ENCODE measurements at places on chromosomes 4 and X.

DNA sequence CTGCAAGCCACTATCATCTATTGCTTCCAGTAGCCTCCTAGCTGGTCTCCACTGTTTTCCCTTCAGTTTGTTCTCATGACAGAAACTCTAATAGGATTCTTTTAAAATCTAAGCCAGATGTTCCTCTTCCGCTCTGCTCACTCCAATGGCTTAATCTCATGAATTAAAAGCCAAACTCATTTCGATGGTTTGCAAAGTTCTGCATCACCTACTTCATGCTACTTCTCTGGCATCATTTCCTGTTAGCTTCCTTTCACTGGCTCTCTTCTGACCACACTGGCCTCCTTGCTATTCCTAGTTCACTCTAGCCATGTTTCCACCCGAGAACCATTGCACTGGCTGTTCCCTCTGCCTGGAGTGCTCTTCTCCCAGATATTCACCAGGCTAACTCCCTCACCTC lies 102.0 kb upstream of the LSM6 start:
- DNase-seq, result peak; percentile 14

GRCh38 chr4:127509155-127509554 lies 123.6 kb upstream of the INTU start:
- DNase-seq, result peak; percentile 57

- no peak for DNase-seq
These were observed 7.6 kb upstream of the DIPK2B start for GRCh38 chrX:45208121-45208856.

DNA sequence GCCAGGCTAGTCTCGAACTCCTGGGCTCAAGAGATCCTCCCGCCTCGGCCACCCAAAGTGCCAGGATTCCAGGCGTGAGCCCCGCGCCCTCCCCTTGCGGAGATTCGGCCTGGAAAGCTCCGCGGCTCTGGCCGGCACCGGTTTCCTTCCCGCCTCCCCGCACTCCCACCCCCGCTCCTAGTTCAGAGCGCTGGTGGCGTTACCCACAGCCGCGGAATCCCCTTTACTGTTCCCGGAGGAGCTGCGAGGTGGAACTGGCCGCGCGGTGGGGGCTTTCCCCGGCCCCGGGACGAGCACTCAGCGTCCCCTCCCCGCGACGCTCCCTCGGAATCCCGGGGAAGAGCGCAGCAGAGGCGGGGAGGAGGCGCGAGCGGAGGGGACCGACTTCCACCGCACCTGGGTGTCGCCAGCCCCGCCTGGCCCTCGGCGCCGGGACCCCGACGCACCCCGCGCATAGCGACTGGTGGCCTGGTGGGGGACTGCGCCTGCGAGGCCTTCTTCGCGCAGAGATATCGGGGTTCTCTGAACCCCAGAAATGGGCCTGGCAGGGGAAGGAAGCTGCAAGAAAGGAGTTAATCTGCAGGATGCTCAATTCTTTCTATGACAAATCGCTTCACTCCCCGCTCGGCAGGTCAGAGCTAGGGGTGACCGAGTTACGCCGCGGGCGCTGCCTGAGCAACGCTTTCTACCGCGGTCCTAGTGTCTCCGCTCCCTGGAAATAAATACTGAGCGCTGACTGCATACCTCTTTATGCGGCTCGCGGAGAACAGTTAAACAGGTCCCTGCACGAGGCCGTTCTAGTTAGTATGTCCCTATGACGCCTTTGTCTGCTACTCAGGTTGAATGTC lies 14.6 kb upstream of the SLC25A4 start:
- no peak for DNase-seq

GRCh38 chr4:118850488-118851173 lies 14.7 kb upstream of the SEC24D start:
- no peak for DNase-seq

- DNase-seq, result peak; percentile 73
These were observed 67.6 kb upstream of the DCLK2 start for GRCh38 chr4:150010525-150011126.

DNA sequence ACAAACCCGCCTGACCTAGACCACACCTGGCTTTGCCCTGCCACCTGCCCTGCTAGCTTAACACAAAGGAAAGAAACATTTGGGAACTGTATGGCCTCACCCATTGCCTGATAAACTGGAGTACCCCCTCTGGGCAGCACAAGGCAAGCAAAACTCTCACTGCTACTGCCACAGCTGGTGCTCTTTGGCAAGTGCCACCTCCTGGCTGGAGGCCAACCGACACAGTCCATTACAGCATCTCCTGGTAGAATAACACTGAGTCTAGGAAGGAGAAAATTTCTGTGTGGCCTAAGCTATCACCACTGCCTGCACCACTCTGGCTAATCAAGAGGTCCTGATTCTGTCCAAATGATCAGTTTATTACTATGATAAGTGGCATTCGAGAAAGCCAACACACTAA lies 18.9 kb upstream of the SPANXN3 start:
- DNase-seq, result no peak

- no peak for DNase-seq
These were observed 1249.4 kb upstream of the IGFBP7 start for GRCh38 chr4:58359590-58359989.

DNA sequence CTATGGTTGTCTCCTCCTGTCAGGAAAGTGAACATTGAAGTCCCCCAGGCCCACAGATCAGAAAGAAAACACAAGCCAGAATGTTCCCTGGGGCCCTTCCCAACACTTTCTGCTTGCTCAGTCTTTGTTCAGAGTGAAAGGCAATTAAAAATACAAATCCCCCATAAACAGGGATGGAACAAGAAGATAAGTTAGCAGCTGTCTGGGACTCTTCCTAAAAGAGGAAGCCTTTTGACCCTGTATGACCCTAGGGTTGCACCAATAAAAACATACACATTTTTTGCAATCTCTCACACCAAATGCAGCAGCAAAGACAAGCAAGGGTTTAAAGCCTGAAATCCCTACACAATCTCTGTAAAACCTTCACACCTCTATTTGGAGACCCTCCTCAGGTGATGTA lies 22.6 kb downstream of the IRF2 start:
- DNase-seq, result no peak

DNA sequence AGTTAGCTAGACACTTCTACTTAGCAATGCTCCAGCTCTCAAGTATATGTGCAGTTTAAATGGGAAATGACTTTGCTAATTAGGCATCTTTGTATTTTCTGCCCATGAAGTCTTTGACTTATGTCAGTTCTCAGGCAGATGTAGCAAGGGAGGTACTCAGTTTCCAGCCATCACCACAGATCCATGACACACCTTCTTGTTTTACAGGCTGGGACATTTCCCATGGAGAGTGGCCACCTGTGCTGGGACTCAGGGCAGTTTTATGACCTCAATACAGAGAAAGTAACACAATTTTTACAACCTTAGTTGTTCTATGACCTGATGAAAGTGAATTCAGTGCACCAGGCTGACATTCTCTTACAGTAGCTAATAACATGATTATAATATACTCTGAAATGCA lies 280.7 kb upstream of the GK2 start:
- DNase-seq, result no peak

GRCh38 chr4:183553601-183554345 lies 48.9 kb downstream of the ING2 start:
- DNase-seq, result no peak

GRCh38 chrX:129743821-129744220 lies 5.0 kb downstream of the XPNPEP2 start:
- no peak for DNase-seq
